ENCODE measurements at places on chromosomes 3 and 15. TPM values are rescaled to one million over a fixed set of nuclear protein-coding genes. Genes with fewer than 3 reads are reported as not detected.
A peak's percentile ranks its signal among the peaks of the same experiment; 100 is the strongest.

DNA sequence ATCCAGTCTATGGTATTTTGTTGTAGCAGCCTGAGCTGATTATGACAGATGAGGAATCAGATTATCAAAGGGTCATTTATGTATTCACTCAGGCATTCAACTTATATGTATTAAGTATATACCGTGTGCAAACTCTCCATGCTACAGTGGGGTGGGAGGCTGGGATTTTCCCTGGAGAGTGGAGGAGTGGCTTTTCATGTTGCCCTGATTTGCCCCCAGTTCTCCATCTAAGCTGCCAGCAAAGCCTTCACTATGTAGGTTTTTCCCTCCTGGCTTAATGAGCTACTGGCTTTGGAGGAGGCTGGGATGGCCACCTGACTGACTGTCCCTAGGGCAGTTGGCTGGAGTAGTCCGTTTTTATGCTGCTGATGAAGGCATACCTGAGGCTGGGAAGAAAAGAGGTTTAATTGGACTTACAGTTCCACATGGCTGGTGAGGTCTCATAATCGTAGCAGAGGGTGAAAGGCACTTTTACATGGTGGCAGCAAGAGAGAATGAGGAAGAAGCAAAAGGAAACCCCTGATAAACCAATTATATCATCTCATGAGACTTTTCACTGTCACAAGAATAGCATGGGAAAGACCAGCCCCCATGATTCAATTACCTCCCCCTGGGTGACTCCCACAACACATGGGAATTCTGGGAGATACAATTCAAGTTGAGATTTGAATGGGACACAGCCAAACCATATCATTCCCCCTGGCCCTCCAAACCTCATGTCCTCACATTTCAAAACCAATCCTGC is 253.9 kb downstream of the RPLP1 start:
- no peak for DNase-seq

GRCh38 chr3:56783644-56784447 is 17.9 kb downstream of the ARHGEF3 start:
- peak; percentile 70 for DNase-seq

DNA sequence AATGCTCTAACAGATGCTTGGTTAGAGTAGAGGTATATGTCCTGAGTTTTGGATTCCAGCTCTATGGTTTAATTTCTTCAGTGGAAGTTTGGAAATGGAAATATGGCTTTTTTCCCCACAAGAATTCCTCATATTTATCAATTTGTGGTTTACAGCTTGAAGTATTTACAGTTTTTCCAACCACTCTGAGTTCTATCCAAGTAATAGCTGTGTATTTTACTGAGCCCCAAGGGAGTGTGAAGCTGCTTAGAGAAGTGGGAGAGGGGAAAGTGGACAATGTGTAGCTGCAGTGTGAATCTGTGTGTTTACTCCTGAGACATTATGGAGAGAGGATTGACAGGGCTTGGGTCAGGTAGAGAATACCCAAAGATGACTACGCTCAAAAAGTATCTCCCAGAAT is 54.5 kb downstream of the NEK11 start:
- no peak for DNase-seq

MYO5C gene
- total RNA-seq: 28.4 TPM

- DNase-seq: peak; percentile 44
Measured at GRCh38 chr3:160885791-160886286, 129.8 kb downstream of the PPM1L start.

DNA sequence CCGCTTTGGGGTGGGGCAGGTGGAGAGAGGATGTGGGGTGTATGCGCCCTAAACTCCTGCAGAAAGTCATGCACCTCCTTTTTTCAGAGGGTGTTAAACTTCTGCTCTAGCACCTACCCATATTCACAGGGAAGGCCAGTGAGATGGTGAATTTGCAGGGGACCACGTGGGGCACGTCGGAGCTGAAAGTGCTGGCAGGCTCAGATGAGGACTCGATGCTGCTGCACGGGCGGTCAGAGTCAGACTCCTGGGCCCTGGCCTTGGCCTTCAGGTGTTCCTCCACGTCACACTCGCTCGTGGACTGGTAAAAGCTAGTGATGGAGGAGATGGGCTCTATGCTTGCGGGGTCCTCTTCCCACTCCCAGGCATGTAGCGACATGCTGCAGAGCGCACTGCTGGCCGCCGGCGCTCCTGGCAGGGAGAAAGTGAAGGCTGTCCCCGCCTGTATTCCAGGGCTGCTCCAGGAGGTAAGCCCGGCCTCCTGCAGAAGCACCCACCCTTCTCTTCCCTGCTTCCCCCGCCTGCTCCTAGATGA is 883 bp downstream of the CFAP92 start:
- no peak for DNase-seq

- peak; percentile 46 for DNase-seq
Measured at GRCh38 chr3:169813757-169814517, 1.2 kb upstream of the LRRC34 start.

GRCh38 chr3:4656626-4657328 is 163.6 kb downstream of the ITPR1 start:
- peak; percentile 29 for DNase-seq

GRCh38 chr15:95604634-95605036 is 725.9 kb upstream of the NR2F2 start:
- peak; percentile 83 for DNase-seq

- peak; percentile 20 for DNase-seq
Measured at GRCh38 chr3:97823046-97824004, 1.5 kb downstream of the CRYBG3 start.

DNA sequence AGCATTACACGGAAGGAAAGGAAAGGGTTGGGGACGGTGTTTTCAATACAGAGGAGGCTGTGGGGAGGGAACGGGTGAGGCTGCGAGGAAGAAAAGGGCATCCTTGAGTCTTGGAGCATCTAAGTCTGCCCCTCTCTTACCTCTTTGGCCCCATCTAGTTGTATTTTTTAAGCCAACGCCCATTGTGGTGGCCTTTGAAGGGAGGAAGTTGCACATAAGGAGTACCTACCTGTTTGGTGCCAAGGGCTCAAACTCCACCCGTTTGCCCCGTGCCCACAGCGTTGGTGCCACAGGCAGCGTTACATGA is 146.1 kb upstream of the UMPS start:
- DNase-seq: no peak

- no peak for DNase-seq
Measured at GRCh38 chr3:20648921-20649381, 462.9 kb upstream of the SGO1 start.

CCDC174 gene
- total RNA-seq: 28.3 TPM

GRCh38 chr3:31172336-31172735 is 277.9 kb upstream of the GADL1 start:
- no peak for DNase-seq

DNA sequence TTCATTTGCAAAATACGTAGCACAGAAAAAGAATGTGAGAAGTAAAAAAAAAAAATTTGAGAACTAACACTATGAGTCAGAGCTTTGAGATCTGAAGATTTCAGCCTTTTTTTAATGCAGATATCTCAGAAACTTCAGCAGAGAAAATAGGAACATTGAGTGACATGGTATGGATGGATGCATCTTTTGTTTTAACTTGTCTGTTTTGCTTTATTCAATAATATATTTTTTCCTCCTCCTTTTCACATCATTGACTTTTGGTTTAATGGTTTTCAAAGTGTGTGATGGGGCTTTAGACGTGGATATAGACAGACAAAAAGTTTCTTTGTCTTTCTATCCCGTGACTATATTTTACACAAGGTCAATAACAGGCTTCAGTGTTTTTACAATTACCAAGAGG is 426.7 kb upstream of the FRG2C start:
- DNase-seq: no peak

- DNase-seq: no peak
Measured at GRCh38 chr15:26580943-26581342, 191.9 kb downstream of the GABRB3 start.

GRCh38 chr3:36900474-36901443 is 44.1 kb downstream of the TRANK1 start:
- no peak for DNase-seq

DNA sequence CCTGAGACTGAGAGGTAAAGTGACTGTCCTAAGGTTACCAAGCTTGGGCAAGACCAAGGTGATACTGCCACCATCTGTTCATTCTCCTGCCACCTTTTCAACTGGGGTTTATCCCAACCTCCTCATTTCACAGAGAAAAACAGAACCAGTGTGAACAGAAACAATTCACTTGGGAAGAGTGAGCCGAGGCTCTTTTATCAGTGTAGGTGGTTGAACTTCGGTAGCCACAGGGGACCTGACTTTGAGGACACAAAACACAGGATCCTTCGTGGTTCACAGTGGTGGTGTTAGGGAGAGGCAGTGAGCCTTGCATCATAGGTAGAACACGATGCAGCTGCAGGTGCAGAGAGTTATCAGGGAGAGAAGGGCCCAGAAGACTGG is 72.8 kb upstream of the ICE2 start:
- no peak for DNase-seq

GRCh38 chr15:98904544-98904943 is 103.0 kb downstream of the PGPEP1L start:
- DNase-seq: peak; percentile 63

- peak; percentile 74 for DNase-seq
Measured at GRCh38 chr15:69576035-69576526, 123.5 kb downstream of the RPLP1 start.

DNA sequence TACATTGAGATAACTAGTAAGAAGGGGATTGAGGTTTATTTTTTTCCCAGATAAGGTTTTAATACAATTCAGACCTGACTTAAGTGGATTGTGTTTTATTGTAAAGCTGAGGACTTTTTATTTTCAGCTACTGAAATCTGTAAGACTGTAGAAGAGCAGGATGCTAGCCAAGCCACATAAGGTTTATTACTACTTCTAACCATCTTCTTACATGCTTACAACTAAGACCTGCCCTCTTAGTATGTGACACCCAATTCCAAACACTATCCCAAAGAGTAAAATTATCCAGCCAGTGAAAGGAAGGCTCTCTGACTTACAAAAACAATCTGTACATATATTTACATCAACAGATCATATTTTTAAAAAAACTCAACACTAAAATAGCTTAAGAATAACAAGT is 564.5 kb upstream of the NAALADL2 start:
- no peak for DNase-seq

TMEM207 gene
- not detected for total RNA-seq

- no peak for DNase-seq
Measured at GRCh38 chr15:101179341-101180153, 72.3 kb downstream of the CHSY1 start.

DNA sequence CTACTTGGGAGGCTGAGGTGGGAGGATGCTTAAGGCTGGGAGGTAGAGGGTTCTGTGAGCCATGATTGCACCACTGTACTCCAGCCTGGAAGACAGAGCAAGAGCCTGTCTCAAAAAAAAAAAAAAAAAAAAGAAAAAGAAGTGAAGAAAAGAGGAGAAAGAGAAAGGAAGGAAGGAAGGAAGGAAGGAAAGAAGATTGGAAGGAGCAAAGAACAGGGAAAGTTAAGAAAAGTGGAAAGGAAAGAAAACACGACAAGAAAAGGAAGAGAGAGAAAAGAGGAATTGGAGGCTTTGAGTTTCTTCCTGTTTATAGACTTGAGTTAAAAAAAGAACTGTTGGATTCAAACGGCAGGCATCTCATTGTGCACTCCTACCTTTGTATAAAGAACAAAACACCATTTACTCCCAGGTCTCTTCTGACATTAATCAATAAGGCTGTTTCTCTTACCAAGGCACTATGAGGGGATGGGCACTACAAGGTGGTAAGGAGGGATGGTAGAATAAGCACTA is 73.5 kb downstream of the EDEM1 start:
- DNase-seq: no peak

AHSG gene
- not detected for total RNA-seq

GRCh38 chr15:101497484-101498034 is 8.1 kb upstream of the PCSK6 start:
- DNase-seq: peak; percentile 60

GRCh38 chr3:116264546-116265319 is 180.6 kb downstream of the LSAMP start:
- no peak for DNase-seq

UBAP1L gene
- total RNA-seq: 3.1 TPM

ZNF662 gene
- 4.7 TPM for total RNA-seq

GRCh38 chr3:186529201-186529999 is 14.8 kb downstream of the CRYGS start:
- no peak for DNase-seq

CYP8B1 gene
- not detected for total RNA-seq

DNA sequence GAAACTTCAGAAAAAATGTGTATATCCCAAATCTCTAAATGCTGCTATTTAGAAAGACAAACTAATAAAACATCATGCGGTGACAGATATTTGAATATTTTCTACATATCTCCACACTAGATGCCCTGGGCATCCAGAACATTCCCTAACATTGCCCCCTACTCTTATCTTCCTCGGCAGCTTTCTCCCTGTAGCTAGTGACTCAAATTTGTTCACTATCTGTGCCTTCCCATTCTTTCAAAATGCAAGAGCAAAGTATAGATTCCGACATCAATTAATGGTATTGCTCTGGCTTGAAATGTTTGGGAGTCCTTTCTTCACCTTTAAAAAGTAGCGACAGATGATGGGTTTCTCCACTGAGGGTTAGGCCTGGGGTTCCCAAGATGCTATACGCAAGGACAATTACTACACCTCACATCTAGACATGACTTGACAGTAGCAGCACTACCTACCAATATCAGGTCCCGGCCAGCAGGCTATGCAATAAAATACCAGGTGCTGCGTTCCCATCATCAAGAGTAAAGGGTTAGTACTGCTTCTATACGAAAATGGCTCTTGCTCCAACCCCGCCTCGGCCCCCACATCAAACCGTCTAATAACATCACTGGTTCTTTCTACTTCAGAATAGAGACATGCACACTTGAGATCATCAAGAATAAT is 631 bp downstream of the UBR1 start:
- DNase-seq: peak; percentile 72

All from stomach (tissue), 19 donors.